Stimulated activated effector memory CD8-positive, alpha-beta T cell treated with anti-CD3 and anti-CD28 coated beads, Interleukin-12 subunit alpha, Interleukin-12 subunit beta, amount 100 ng/mL, for 72 hours (primary cell): ENCODE measurements at places on chromosomes 7 and 10.

GRCh38 chr10:125155101-125155500, 5.3 kb downstream of the CTBP2 start:
- DNase-seq = no peak

- DNase-seq = no peak
Observed at GRCh38 chr7:88377434-88377833, 70.7 kb upstream of the STEAP4 start.

GRCh38 chr7:45685619-45686240, 111.6 kb downstream of the ADCY1 start:
- DNase-seq = no peak

- DNase-seq = no peak
Observed at GRCh38 chr10:88979153-88979562, 11.4 kb upstream of the FAS start.
